ENCODE measurements at places on chromosomes 1 and 21.

DNA sequence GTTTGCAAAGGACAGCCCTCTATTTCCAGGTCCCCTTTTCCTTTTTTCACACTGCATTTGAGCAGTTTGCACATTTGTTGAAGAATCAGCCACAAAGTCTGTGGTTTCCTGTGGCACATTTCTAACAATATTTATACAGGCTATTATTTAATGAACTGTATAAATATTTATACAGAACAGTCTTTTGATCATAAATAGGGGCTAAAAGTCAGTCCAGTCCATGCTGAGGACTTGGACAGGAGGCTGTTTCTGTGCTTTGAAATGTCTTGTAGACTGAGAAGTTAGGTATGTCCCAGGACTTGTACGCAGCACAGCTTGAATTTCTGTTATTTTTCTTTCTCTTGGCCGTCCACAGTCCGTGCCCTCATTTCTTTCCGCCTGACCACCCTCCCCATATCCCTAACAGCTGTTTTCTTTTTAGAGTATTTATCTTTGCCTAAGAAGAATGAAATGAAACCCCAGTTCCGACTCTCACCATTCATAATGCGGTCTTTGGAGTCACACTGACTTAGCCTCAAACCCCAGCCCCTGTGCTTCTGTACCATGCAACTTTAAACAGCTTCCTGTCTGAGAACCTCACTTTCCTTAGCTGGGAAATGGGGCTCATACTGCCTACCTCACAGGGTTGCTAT lies 19.7 kb downstream of the FGGY start:
- no peak for DNase-seq

DNA sequence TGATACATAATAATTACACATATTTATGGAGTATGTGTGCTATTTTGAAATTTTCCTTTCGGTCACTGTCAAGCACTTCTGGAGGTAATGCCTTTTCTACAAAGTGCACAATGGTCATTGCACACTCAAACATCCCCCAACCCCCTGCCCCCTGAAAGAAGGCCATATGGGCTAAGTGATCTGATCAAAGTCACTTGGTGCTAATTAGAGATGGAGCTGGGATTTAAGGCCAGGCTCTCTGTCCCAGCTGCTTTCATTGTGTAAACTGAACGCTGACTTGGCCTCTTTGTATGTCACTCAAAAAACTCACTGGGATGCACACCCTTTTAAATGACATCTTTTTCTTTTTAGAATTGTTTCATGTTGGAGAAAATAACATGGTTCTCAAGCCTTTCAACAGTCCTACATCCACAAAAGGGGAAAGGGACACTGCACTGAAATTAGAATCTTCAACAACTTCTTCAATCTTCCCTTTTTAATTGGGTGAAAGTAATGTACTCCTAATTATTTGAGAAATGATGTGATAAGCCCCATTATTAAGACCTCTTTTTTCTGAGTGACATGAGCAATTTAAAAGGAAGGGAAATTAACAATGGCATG lies 149.2 kb downstream of the ST6GALNAC5 start:
- DNase-seq: no peak

- DNase-seq: no peak
These were observed 157.1 kb upstream of the NRIP1 start for GRCh38 chr21:15221799-15222386.

GRCh38 chr1:232047473-232047872 lies 420.9 kb downstream of the DISC1 start:
- no peak for DNase-seq

GRCh38 chr1:84929581-84929980 lies 36.6 kb upstream of the LPAR3 start:
- no peak for DNase-seq

GRCh38 chr1:47697616-47698335 lies 259.9 kb downstream of the FOXD2 start:
- DNase-seq: no peak

DNA sequence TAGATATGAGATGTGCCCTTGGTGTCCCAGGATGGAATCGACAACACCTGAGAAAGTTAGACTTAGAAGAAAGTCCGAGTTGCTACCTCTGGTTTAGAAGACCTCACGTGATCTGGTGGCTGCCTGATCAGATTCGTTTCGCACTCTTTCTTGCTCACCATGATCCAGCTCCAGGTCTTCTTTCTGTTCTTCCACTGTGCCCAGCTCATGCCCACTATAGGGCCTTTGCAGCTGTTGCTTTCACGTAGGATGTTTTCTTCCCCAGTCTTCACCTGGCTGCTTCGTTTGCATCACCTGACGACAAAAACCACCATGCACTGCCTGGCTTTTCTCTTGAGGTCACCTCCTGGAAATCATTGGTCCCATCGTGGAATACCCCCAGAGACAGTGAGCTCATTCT lies 311.1 kb downstream of the PRDM2 start:
- DNase-seq: no peak

- DNase-seq: no peak
These were observed 117.0 kb upstream of the SYT6 start for GRCh38 chr1:114270718-114271117.

DNA sequence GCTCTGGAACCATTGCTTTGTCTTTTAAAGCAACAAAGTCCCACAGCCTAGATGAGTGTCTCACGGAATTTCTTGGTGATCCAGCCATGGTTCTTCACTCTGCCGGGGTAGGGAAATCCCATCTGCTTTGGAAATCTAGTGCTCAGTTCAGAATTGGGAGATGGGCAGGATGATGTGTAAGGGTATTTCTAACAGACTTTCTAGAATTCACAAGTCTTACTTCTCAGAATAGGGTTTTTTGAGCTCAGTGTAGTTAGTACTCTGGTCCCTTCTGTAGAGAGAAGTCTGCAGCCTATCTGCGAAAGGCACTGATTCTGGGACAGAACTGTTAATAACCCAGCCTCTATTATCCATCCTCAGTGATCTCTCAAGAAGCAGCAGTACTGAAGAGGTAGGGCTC lies 25.3 kb downstream of the GABPA start:
- no peak for DNase-seq

DNA sequence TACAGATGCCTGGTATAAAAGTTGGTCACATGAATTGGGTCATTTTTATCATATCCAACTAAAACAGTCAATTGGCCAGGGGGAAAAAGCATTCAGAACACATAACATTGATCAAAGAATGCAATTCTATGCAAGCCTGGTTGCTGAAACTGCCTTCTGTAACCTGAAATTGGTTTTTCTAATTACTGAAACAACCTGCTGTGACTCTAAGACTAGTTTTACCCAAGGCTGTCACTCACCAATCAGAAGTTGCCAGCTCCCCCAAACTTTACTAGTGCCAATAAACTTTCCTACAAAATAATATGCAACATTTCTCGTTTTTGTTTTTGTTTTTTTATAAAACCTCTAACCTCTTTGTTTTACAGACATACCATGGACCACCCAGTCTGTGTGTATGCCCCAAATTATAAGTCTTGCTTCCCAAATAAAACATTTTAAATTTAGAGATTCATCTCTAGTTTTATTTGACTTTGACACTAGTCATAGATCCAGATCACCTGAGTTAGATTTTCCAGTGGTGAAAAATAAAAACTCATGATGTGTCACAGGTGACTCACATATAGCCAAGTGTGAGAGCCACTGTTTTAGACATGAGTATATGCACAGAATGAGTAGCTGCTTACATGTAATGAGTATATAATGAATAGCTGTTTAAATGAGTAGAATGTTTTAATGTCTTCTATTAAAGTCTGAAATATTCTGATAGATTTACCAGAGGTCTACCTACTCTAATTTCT lies 64.2 kb upstream of the CR2 start:
- no peak for DNase-seq

GRCh38 chr1:155044812-155045657 lies 6.1 kb upstream of the ADAM15 start:
- peak; percentile 25 for DNase-seq

GRCh38 chr1:101452825-101453224 lies 216.0 kb downstream of the S1PR1 start:
- DNase-seq: no peak

- no peak for DNase-seq
These were observed 15.0 kb downstream of the ETNK2 start for GRCh38 chr1:204136814-204137213.

Data from stimulated activated CD8-positive, alpha-beta memory T cell treated with anti-CD3 and anti-CD28 coated beads, Interleukin-12 subunit alpha, Interleukin-12 subunit beta, amount 100 ng/mL, for 4 hours (primary cell).